Epithelial cell of proximal tubule (primary cell): ENCODE measurements at places on chromosomes 13 and 19. TPM values are rescaled to one million over a fixed set of nuclear protein-coding genes. Genes with fewer than 3 reads are reported as not detected.

The U2AF1L4 gene
- 5.9 and 6.5 TPM in 2 replicates for total RNA-seq

The FUT6 gene
- not detected in 2 replicates for total RNA-seq

The FPR3 gene
- not detected in 2 replicates for total RNA-seq

The ZNF331 gene
- 5.3 and 6.1 TPM in 2 replicates for total RNA-seq

The RASA3 gene
- total RNA-seq, result 25.7 and 26.8 TPM in 2 replicates

The SLC5A5 gene
- not detected in 2 replicates for total RNA-seq

GRCh38 chr19:39746836-39747529, 9.2 kb upstream of the CLC start:
- no peak for DNase-seq

DNA sequence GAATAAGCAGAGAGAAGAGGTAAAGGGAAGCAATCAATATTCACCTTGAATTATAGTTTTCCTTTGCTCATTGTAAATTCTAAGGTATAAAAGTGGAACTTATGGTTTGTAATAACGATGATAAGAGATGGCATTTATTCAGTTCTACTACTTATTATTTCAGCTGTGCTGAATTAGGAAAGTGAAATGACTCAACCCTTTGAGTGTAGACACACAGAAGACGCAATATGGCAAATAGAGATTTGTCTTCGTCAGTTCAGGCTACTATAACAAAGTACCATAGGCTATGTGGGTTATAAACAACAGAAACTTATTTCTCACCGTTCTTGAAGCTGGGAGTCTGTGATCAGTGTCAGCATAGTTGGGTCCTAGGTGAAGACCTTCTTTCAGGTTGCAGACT, 713.0 kb upstream of the PCDH9 start:
- no peak for DNase-seq

DNA sequence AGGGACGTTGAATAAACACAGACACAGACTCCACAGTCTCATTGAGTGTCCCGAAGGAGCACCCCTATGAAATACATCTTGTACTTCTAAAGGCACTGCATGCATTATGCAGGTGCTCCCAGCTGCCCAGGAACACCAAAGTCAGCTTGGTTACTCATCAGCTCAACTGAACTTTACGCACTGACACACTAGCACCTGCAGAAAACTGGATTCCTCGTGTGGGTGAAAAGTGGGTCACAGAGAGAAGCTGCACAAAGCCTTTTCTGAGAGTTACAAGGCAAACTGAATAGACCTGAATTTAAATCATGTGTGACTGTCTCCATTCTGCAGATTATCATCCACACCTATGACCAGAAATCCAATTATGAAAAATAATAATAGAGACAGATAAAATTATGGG, 527.5 kb upstream of the NBEA start:
- DNase-seq, result no peak

DNA sequence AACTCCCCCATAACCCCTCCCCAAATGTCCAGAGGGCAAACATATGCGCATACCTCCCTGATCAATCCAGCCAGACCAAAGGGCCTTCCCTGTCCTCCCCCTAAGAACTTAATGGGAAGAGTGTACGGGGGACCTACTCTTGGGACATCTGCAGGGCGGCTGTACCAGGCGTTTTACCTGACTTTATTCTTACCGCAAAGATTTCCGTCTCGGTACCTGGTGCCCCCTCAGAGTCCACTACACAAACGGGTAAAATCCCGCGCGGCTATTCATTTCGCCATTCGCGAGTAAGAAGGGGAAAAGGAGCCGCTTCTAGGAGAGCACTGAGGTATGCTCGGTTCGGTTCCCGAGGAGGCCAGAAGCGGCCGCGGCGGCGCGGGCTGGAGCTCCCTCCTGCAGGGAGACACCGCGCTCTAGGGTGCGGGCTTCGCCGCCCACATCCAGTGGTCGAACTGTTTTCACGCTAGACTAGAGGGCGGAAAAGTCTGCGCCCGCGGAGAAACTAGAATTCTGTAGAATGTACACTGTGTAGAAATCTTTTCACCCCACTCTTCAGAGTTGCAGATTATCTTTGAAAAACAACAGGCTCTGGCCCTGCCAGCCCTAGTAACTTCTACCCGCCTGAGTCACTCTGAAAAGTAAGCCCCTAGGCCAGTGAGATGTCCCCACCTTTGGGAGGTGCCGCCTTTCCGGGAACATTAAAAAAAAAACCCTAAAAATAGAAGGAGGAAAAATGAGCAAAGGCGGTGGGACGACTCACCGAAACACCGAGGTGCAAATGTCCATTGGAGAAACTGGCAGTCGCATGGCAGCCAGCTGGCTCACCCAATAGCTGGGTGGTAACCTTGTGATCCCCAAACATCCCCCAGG, 3.8 kb upstream of the TSHZ3 start:
- DNase-seq, result no peak

GRCh38 chr13:112648966-112649690, 40.7 kb upstream of the ATP11A start:
- no peak for DNase-seq

- no peak for DNase-seq
Observed at GRCh38 chr13:114035583-114036531, 62.0 kb upstream of the C13orf46 start.

DNA sequence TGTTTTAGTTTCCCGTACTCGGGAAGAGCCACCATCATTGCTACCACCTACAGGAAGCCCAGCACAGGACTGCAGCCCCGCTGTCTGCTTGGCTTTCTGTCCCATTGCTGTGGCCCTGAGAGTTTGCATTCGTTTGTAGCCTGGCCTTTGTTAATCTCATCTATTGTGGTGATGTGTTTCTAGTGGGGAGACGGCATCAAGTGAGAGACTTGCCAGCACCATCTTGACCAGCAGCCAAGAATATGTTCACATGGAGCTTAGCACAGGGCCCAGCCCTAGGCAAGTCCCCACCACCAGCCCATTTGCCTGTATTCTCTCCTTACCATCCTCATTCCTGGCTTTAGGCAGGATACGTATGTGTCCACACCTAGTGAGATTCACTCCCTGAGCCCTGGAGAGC, 17.3 kb upstream of the OVOL3 start:
- DNase-seq, result no peak

DNA sequence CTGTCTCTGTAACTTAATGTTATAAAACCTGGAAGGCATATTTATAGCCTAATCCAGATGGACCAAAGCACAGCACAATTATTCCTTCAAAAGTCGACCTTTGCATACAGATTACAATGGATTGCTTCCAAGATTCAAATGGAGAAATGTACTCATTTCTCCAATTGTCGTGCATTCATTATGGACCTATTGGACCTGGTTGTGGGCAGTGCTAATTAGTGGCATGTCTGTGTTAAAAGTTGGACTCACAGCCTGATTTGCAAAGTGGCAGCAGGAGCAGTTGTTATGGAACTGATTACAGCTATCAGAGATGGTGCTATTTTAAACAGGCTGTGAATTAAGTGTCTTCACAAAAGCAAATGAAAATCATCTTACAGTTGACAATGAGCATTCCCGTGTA, 1529.3 kb upstream of the SLC10A2 start:
- DNase-seq, result no peak

GRCh38 chr19:50325310-50326100, 3.7 kb downstream of the KCNC3 start:
- no peak for DNase-seq

DNA sequence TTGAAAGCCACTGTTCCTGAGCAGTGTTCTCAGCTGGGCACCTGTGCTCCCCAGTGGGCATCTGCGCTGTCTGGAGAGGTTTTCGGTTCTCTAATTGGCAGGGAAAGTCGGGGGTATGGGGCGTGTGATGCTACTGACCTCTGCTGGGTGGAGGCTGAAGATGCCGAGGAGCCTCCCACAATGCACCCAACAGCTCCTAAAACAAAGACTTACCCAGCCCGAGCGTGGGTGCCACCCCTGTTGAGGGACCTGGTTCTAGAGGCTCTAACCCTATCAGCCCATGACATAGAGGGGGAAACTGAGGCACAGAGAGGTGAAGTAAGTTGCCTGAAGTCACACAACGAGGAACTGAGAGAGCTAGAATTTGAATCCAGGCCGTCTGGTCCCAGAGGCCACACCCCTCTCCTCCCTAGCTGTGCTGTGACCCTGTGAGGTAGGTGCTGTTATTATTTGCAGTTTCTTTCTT, 2.3 kb downstream of the SPACA4 start:
- no peak for DNase-seq

- no peak for DNase-seq
Observed at GRCh38 chr13:28494778-28495537, at the start of gene FLT1. Gene FLT1, minus strand, starts transcription at chr13:28495128. Its CDS starts 285 bp downstream, at chr13:28494843.

DNA sequence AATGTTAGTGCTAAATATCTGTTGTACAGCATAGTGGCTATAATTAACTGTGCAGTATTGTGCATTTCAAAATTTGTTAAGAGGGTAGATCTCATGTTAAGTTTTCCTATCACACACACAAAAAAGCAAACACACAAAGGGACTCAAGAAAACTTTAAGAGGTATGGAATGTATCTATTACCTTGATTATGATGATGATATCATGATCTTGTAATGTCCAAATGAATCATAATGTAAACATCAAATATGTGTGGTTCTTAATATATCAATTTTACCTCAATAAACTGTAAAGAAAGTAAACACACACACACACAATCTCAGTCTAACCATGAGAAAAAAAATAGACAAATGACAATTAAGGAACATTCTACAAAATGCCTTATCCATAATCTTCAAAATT, 934.6 kb downstream of the SLITRK1 start:
- no peak for DNase-seq

GRCh38 chr13:59445812-59446211, 717.9 kb downstream of the DIAPH3 start:
- no peak for DNase-seq

GRCh38 chr13:93080587-93080986, 146.0 kb upstream of the GPC6 start:
- DNase-seq, result no peak

GRCh38 chr13:82011355-82011754, 1670.4 kb upstream of the SPRY2 start:
- DNase-seq, result no peak

- DNase-seq, result no peak
Observed at GRCh38 chr13:40170091-40170490, 496.4 kb downstream of the FOXO1 start.

DNA sequence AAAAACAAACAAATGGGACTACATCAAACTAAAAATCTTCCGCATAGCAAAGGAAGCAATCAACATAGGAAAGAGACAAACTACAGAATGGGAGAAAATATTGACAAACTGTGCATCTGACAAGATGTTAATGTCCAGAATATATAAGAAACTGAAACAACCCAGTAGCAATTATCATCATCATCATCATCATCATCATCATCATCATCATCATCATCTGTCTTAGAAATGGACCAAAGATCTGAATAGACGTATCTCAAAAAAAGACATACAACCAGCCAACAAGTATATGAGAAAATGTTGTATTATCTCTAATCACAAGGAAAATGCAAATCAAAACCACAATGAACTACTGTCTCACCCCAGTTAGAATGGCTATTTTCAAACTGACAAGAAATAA, 173.9 kb downstream of the PRR20E start:
- DNase-seq, result no peak

GRCh38 chr19:39179754-39180153, 17.0 kb upstream of the NCCRP1 start:
- no peak for DNase-seq

GRCh38 chr13:114030666-114031610, 57.1 kb upstream of the C13orf46 start:
- no peak for DNase-seq

GRCh38 chr13:49373716-49374115, 70.1 kb downstream of the CAB39L start:
- DNase-seq, result no peak

GRCh38 chr13:90415902-90416301, 931.6 kb upstream of the MIR17HG start:
- no peak for DNase-seq

DNA sequence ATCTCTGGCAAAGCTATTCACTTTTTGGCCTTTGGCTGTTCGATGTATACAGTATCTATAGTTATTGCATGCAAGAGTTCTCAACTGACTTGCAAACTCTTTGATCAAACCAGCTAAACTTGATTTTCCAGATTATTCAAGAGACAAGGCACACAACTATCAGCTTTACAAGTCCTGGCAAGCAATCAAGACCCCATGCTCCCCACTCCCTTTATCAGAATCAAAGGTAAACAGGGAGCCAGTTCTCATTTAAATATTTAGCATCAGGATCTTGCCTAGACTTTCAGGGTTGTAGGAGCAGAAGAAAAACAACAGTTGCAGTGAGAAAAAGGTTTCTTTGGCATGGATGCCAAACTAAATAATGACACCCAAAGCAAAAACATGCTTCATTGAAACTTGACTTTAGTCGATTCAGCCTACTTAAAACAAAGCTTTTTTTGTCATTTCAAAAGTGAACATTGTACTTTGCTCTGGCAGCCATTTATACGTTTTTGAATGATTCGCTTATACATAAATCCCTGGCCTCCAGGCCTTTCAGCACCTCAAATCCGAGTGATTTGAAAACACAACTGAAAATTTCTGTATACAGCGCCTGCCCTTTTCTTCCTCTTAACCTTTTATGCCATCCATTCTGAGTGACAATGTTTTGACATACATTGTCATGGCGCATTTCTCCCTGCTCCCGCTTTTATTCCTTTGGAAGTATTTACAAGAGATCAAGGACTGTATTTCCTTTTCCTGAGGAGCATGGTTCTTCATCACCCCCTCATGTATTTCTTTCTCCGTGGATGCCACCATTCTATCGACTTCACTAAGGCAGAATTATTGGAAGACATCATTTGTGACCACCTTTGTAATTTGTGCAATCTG, 340.8 kb downstream of the KLF5 start:
- DNase-seq, result no peak

DNA sequence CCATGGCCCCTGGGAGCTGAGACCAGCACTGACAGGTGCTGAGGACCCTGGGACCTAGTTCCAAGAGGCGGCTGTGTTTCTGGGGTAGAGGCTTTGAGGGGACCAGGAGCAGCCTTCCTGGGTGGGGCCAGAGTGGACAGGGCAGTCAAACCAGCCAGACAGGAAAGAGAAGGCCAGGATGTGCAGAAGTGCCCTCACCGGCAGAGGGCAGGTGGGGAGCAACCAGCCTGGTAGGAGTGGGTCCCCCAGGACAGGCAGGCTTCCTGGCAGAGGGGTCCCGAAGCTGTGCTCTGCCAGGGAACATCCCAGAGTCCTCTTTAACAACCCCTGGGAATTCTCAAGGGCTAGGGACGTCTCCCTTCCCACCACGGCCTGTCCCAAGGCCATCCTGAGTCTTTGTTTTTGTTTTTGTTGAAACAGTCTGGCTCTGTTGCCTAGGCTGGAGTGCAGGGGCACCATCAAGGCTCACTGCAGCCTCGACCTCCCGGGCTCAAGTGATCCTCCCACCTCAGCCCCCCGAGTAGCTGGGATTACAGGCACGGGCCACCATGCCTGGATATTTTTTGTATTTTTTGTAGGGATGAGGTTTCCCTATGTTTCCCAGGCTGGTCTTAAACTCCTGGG, 3.0 kb upstream of the HIPK4 start:
- no peak for DNase-seq
